Aorta (tissue), 5 donors: ENCODE measurements at places on chromosomes 5 and 9.
A peak's percentile ranks its signal among the peaks of the same experiment; 100 is the strongest.

DNA sequence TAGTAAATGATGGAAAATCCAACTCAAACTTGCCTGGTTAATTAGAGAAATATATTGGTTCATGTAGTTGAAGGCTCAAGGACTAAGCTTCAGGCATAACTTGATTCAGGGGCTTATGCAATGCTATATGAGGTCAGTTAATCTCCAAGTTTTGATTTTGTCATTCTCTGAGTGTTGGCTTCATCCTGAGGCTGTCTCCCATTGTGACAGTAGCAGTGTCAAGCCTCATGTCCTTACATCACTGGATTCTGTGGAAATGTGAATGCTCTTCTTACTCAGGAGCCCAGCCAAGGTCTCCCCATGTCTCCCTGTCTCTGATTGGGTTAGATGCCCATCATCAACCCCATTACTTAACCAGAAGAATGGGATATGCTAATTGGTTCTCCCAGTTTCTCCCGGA lies 44.4 kb upstream of the SNX2 start:
- no peak for DNase-seq

GRCh38 chr5:177565046-177565445 lies 10.7 kb upstream of the FAM193B start:
- DNase-seq: no peak

GRCh38 chr5:53436480-53437191 lies 43.8 kb upstream of the FST start:
- DNase-seq: no peak

DNA sequence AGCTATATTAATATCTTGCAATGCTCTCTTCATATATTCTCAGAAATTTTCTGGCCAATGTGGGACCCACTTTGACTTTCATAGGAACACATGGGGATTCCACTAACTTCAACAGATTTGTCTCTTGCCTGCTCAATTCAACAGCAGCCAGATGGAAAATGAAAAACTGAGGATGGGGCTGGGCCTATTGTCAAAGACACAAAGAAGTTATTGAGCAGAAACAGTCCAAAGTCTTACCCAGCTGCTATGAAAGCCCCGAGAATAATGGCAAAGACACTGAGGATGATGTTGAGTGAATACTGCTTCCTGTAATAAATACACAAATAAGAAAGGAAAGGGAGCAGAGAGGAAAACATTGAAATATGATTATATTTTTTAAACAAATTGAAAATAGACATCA lies 32.6 kb downstream of the SLC35D2 start:
- DNase-seq: no peak

DNA sequence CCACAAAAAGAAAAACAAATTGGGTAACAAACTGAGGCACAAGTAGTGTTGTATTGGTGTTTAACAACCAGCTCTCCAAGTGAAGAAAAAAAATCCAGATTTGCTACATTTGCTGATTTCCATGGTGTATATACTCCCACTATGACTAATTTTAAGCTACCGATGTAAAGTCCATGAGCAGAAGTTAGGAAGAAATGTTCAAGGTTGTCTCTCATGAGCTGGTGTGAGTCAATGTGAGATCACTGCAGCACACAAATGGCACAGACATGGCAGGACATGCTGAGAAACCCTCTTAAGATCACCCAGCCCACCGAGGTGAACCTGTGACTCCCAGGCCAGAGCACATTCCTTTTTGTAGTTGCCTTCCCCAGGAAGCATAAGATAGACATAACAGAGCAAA lies 36.2 kb downstream of the SLC44A1 start:
- no peak for DNase-seq

GRCh38 chr5:132426525-132427138 lies 57.1 kb downstream of the SLC22A5 start:
- peak; percentile 92 for DNase-seq

DNA sequence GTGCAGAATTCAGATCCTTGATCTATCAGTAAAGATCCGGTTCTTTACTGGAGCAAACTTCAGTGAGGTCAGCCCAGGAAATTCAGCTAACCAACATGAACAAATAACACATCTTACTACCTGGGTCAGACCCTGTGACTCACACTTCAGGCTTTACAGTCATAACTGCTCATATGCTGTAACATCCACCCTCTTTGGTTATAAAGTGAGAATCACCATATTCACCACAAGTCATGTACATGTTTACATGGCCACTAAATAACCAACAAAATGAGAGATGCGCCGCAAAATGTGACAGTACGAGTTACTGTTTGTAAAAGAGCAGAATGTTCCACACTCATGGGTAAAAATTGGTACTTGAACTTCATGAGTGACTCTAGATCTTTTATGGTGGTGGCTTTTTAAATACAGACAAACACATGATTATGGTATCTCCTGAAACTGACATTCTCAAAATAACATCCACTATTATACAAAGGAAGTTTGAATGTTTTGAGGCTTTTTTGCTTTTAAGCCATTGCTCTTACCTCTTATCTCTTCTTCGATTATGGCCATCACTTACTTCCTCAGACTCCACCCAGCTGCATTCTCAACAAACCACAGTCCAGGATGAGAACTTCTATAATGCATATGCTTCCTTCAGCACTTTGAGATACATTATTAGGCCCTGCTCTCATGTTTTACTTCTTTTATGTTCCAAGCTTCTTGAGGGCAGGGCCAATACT lies 516.6 kb downstream of the RAB3C start:
- DNase-seq: no peak

DNA sequence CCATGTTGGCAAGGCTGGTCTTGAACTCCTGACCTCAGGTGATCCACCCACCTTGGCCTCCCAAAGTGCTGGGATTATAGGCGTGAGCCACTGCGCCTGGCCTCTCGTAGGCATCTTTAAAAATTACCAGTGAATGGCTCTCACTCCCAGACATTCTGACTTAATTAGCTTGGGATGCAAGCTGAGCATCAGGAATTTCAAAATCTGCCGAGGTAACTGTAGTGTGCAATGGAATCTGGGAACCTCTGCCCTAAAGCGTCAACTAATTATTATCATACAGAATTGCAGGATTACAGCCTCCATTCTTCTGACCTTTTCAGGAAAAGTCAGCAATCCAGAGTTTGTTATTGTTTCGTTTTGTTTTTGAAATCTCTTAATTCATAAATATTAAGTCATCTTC lies 213.4 kb upstream of the DMAC1 start:
- no peak for DNase-seq

GRCh38 chr5:93578813-93579691 lies 2.0 kb downstream of the NR2F1-AS1 start:
- peak; percentile 57 for DNase-seq

- DNase-seq: no peak
Observed at GRCh38 chr5:33310451-33310850, 130.3 kb upstream of the TARS1 start.

DNA sequence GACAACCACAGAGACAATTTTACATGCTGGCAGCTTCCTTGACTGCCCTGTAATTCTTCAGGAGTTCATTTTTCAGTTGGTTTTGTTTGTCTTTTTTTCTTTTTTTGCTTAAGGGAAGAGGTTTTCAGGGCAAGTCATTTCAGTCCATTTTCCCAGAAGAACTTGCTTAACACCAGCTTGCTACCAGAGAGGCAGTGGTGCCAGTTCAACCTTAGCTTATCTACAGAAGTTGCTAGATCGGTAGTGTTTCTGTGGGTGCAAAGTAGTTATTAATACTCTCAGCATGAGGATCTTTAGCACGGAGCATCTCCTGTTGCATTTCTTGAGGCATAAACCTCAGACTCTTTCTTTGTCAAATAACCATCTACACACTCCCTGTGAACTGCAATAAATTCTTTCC lies 1.1 kb downstream of the SPEF2 start:
- no peak for DNase-seq

GRCh38 chr5:174446988-174447387 lies 277.4 kb upstream of the MSX2 start:
- no peak for DNase-seq

DNA sequence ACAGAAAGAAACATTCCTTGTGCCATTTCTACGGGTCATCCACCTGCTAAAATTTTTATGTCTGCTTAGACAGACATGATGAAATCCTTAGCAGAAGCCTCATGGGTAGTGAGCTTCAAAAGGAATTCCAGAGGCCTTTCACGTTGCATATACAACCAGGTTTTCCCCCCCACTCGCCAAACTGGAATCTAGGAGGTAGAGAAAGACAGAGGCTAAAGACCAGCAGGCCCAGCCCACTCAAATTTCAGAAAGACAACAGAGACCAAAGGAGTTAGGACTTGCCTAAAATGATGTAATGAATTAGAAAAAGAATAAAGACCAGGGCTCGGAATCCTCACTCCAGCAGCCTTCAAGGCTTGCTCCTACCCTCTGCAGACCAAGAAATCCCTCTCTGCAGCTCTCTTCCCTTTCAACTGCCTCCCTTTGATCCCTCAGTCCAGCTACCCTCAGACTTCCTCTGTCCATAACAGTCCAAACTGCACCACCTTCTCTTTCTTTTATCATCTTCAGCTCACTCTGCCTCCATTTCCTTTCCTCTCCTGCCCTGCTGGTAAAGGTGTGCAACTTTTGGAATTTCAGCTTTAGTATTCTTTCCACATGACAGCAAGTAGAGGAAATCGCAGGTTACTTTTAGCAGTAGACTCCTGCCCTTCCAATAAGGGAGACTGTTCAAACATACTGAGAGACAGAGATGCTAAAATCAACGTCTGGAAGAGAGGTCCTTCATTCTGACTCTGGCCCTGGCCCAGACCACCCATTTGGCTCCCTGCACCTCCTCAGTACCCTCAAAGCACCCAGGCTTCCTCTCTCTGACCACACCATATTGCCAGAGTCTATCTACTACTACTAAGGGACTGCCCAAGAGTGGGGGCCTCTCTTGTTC lies 8.9 kb downstream of the B4GALT1 start:
- DNase-seq: no peak

- no peak for DNase-seq
Observed at GRCh38 chr9:112753725-112754124, 3.2 kb downstream of the SNX30 start.

DNA sequence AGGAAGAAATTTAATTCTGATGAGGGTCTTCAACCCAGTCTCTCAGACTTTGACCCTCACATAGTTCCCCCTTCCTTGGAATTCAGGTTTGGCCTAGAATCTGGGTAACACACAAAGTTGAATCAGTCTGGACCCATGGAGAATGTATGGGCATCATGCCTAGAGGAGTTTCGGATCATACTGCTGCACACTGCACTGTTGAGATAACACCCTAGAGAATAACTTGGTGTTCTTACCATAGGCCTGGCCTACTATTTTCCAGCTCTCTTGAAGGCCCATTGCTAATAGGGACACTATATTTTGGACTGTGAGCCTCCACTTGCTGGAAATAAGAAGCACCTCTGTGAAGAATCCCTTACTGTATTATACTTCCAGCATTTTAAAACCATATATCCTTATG lies 413.5 kb downstream of the PLK2 start:
- no peak for DNase-seq

DNA sequence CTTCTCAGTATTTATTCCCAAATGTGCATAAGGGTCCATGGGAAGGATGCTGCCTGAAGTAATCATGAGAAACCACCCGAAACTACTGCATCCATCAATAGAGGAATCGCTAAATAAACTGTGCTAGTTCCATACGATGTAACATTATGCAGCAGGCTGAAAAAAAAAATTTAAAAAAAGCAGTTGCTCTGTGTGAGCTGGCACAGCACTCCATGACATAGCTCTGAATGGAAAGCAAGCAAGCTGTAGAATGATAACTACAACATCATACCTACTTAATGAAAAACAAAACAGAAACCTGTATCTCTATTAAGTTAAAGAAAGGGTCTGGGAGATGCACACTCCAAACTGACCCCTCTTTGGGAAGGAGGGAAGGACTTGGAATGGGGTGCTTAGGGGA lies 49.3 kb downstream of the SHB start:
- no peak for DNase-seq

- DNase-seq: no peak
Observed at GRCh38 chr5:145015146-145015545, 820.0 kb downstream of the PRELID2 start.

GRCh38 chr5:57501414-57502201 lies 19.0 kb upstream of the ACTBL2 start:
- DNase-seq: no peak

DNA sequence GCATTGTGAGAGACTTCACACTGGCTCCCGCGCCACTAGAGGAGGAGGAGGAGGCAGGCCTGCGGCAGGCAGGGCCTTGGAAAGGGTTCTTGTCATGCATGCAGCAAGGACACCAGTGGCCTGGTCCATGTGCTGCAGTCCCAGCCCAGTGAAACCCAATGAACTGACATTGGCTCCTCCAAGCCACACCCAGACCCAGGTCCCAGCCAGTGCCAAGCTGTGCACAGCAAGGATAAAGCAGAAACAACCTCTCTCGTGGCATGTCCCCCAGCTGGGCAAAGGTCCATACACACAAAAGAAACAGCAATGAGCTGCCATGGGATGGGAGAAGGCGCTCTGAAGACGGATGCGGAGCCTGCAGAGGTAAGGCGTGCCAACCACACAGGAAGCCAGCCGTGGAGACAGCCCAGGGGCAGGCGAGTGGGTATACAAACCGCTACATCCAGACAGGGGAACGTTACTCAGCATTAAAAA lies 89.2 kb downstream of the SEMA4D start:
- DNase-seq: no peak

DNA sequence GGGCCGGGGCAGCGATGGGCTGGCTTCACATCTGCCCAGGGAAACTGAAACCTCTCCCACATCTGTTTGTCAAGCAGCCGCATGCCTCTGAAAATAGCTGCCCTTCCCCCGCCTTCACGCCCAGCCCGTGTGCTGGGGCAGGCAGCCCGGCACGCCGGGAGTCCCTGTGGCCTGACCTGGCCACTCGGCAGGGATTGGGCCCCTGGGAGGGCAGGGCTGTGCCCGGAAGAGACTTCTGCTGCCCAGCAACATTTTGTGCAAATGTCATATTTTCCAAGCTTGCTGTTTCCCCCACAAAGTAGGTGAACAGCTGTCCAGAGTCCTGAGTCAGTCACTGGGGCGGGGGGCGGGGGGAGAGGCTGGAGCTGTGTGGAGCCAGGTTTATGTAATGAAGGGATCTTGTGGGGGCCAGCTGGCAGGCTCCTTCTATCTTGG lies 8.2 kb downstream of the COL27A1 start:
- peak; percentile 92 for DNase-seq

- no peak for DNase-seq
Observed at GRCh38 chr5:106415541-106415940, 1255.2 kb downstream of the EFNA5 start.

DNA sequence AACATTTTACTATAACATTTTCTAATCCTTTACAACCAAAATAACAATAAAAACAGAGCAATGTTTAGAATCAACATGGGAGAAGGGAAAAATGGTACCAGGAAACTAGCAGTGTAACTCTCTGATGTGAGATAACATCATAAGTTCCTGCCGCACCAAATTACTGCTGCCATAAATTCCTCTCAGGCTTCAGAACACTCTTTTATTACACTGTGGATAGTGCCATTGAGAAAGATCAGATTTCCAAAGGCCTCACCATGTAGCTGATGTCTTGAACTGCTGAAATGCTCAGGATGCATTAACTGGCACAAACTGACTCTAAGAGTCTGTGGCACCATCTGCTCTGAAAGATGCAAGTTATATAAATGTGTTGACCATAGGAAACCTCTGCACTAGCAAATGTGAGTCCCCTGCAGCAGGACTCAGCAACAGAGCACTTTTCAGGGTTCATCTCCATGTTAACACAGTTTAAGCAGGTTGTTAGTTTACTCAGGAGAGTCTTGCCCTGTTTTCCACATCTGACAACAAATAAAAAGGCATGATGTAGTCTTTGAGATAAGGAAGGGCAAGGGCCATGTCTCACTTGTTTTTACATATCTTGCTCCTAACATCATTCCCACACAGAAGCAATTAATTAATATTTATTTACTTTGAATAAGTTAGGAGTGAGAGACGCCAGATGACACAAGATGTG lies 218.1 kb downstream of the CETN3 start:
- no peak for DNase-seq
